Effector CD4-positive, alpha-beta T cell (primary cell): ENCODE measurements at places on chromosomes 11 and 22.

DNA sequence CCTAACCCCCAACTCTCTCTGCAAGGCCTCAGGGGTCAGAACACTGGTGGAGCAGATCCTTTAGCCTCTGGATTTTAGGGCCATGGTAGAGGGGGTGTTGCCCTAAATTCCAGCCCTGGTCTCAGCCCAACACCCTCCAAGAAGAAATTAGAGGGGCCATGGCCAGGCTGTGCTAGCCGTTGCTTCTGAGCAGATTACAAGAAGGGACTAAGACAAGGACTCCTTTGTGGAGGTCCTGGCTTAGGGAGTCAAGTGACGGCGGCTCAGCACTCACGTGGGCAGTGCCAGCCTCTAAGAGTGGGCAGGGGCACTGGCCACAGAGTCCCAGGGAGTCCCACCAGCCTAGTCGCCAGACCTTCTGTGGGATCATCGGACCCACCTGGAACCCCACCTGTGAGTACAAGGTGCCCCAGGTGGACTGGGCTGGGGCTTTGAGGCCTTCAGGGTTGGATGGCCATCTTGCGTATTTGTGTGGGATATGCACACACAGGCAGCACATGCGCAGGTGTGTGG, at the start of gene BEST1:
TSS of gene BEST1 (plus strand) at position 317 of the 513 bp plus-strand sequence. CDS start 1,456 bp downstream, outside the sequence.
- no peak for DNase-seq

DNA sequence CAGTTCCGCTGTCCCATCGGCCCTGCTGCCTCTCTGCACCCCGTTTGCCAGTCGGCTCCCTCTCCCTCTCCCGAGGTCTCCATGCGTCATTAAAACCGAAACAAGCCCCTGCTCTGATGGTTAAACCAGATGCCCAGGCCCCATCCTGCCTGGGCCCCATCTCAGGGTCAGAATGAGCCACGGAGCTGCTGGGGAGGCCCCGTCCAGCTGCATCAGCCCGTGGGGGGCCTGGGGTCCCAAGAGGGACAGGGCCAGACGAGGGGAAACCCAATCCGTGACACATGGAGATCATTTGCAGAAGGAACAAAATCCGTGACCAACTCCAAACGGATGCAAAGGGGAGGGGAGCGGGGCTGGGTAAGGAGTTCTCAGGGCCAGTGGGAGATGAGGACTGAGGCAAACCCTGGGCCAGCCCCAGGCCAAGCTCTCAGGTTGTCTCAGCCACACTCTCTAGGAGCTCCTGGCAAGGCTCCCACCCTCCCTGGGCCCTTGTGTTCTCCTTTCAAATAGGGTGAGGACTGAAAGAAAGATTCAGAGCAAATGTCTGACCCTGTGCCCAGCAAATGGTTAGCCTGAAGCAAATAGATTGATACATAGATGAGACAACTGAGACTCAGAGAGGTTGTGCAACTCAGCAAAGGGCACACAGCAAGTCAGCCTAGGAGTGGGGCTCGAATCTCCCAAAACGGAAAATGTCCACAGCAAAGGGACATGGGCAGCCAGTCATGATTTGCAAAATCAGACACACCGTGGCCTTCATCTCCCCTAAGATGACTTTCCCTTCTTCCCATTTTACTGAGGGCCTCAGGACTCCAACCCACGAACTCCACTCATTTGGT, 162.1 kb downstream of the MN1 start:
- DNase-seq, result no peak

DNA sequence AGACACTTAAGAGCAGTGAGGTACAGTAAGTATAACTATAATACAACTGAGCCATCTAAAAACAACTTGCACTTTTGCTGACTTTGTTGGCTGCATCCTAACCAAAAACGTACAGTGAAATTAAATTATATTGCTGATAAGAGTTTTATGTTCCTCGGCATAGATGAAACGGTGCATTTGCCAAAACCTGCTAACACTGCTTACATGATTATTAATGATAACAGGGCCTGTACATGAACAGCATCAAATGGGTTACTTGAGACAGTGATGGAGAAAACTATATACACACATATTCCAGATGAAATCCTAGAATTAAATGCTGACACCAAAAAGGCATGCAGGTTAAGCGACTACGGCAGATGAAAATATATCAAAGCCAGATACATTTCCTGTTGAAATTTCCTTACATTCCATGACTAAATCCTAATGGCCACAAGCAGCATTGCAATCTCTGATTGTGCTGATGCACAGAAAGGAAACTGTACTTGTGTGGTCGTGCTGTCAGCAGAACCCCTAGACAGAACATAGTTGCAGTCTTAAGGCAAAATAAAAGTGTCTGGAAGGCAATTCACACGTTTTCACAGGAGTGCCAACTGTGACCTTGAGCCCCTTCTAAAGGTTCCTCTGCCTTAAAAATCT, 143.9 kb downstream of the CADM1 start:
- DNase-seq, result no peak

GRCh38 chr22:37674951-37675929, at the start of gene LGALS1:
TSS of gene LGALS1 (plus strand) at chr22:37675636. CDS start at chr22:37675703, 67 bp downstream.
- peak; percentile 40 for DNase-seq

DNA sequence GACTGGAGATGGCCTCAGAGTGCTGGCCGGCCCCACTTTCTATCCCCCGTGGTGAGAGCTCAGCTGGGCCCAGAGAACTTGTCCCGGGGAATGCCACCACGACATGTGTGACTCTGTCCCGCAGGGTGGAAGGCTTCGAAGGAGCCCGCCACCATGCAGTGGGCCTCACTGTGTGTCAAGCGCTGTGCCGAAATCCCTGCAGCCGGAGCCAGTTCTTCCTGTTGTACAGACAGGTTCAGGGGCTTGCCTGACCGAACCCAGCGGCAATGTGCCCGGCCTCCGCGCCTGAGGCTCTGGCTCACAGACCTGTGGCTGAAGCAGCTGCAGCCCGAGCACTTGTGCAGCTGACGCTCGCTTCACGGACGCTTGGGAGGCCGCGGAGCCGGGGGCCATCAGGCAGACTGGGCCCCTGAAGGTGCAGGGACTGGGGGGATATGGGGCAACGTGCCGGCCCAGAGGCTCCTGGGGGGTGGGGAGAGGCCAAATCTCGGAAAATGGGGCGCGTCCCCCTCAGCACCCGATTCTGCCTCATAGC, 650 bp downstream of the PPM1F start:
- no peak for DNase-seq

DNA sequence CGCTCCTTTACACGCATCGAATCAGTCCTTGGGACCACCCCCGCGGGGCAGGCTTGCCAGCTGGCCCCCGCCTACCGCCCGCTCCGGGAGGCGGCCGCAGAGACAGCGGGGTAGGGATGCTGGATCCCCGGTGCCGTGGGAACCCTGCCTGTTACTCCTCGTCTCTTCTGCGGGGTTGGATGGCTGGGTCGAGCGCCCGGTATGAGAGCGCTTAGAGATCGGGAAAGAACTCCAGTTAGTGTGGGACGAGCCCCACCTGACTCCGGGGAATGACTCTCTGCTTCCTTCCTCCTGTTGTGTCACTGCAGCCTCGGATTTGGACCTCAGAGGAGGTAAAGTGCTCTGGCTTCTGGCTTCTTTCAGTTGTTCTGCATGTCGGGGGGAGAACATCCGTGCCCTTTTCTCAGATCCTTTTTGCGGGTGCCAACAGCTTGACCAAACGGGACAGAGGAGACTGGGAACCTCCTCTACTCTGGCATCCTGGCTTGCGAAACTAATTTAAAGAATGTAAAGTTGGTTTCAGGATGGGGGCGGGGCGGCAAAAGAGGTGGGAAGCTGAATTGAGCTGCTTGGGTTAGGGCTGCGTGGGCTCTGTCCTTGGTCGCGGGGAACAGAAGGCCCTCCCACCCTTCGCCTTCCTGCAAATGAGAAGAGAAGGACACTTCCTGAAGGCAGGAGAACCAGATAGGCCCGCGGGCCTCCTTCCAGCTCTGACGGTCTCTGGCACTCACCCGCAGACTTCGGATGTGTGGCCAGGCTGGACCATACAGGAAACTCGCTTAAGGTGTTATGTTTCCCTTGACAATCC, 938 bp downstream of the LAYN start:
- DNase-seq, result no peak

GRCh38 chr22:33518405-33518804, 401.9 kb downstream of the LARGE1 start:
- DNase-seq, result no peak

GRCh38 chr11:92224407-92225124, at the start of gene FAT3:
TSS of gene FAT3 (plus strand) at chr11:92224818. CDS start at chr11:92352113, 127,295 bp downstream.
- no peak for DNase-seq

- no peak for DNase-seq
These were observed 12.3 kb downstream of the MYO7A start for GRCh38 chr11:77140231-77140851.

DNA sequence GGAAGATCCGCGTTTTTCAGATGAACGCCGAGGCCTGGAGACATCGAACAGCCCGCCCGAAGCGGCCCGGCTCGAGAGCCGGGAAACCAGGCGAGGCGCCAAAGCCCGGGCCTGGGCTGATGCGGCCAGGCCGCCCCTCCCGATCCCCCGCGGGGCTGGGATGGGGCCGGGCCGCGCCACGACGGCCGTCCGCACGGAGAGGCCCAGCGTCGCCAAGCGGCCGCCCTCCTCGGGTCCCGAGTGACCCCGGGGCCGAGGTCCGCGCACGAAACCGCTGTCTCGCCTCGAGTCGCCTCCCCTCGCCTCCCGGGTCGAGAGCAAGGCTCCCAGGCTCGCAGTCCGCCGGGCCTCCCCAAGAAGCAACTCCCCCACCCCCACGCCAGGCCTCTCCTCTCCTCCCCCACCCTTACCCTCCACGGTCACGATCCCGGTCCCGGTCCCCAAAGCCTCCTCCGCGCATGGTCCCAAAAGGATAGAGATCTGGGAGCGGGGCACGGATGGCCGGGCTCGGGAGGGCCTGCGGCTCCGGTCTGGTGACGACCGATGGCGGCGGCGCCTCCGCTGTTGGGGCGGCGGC, 482 bp downstream of the DDX17 start:
- DNase-seq, result peak; percentile 38

DNA sequence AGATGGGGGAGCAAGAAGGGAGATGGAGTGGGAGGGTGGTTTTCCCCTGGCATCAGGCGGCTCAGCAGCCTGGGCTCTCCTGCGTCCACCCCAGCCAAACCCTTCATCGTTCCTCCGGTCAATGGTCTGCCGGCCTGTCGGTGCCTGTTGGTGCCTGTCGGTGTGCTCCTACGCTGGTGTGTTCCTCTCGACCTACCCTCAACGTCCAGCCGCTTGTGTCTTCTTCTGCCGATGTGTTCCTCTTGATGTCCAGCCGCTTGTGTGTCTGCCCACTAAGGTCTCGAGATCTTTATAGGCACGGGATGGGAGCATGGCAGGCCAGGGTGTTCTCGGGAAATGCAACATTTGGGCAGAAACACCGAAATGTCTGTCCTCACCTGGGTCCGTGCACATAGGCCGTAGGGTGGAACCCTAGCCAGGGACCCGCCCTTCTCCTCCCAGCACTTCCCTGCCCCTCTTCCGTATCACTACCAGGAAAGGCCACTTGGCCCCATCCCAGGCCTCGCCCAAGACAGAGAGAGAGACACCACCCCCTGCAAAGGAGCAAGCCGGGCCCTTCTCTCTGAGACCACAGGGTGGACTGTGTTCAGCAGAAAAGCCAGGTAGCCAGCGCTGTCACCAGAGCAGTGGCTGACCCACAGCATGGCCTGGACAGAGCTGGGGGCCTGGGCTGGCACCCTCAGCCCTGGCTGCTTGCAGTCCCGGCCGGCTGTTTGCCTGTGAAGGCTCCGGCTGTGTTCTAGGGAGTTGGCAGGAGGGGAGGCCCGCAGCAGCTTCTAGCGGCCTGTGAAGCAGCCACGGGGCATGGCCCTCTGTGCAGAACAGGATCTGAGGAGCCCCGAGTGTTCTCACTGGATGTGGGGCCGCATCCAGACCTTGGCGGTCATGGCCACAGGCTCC, 61.6 kb upstream of the KCNQ1OT1 start:
- DNase-seq, result peak; percentile 0

DNA sequence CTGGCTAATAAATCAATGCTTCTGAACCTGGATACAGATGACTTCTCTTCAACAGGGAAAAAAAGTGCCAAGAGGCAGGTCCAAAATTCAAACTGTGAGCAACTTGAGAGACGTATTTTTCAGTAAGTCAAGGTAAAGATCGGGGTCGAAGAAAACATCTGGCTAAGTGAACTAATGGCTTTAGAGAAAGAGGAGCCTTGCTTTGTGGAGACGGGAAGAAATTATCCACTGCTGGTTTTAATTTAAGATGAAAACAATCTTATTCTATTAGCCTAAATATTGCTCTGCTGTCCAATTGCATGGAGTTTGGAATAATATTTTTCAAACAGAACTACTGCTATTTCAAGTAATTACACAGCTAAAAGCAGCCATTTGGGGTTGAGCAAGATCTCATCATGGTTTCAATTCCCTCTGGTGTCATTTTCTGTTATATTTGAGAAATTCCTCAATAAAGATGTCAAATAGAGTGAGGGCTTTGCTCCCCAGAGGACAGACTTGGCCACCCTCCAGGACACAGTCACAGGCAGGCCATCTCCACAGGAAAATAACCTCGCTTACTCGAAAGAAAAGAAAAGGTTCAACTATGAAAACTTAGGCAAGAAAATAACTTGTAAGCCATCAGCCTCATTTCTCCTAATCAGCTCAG, 29.8 kb downstream of the SCUBE1 start:
- no peak for DNase-seq

GRCh38 chr11:74637700-74638099, 45.3 kb downstream of the POLD3 start:
- no peak for DNase-seq

GRCh38 chr11:28209906-28210305, 101.7 kb downstream of the METTL15 start:
- DNase-seq, result no peak

DNA sequence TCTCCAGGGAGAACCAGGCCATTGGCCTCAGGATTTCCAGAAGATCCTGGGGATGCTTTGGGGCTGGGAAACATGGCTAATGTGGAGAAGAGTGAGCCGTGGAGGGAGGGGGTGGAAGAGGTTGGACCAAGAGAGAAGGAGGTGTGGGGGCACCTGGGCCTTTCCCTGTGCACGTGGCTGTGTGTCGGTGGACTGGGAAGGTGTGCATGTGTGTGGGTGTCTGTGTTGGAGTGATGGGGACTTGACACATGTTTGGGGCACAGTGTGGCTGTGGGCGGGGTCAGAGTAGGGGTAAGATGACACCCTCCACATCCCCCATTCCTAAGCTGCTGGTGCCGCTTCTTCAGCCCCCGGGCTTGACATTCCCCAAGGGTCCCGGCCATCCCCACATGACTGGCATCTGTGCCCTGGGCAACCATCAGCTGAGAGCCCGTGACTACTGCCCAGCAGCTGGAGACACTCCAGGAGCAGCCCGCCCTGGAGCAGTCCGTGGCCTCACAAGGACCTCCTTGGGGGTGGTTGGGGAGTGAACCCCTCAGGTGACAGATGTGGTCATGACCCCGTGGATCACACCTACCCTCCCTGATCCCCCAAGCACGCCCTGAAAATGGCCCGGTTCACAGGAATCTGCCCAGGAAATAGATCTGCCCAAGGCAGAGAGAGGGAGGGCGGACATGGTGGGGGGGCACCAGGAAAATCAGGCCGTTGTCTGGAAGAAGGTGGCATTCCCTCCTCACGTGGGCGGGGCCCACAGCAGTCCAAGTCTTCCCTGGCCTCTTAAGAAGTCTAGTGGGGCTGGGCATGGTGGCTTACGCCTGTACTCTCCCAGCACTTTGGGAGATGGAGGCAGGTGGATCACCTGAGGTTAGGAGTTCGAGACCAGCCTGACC, 34.8 kb upstream of the SOX10 start:
- no peak for DNase-seq
